ENCODE measurements at places on chromosomes 16 and 17. TPM values are rescaled to one million over a fixed set of nuclear protein-coding genes. Genes with fewer than 3 reads are reported as not detected.

DNA sequence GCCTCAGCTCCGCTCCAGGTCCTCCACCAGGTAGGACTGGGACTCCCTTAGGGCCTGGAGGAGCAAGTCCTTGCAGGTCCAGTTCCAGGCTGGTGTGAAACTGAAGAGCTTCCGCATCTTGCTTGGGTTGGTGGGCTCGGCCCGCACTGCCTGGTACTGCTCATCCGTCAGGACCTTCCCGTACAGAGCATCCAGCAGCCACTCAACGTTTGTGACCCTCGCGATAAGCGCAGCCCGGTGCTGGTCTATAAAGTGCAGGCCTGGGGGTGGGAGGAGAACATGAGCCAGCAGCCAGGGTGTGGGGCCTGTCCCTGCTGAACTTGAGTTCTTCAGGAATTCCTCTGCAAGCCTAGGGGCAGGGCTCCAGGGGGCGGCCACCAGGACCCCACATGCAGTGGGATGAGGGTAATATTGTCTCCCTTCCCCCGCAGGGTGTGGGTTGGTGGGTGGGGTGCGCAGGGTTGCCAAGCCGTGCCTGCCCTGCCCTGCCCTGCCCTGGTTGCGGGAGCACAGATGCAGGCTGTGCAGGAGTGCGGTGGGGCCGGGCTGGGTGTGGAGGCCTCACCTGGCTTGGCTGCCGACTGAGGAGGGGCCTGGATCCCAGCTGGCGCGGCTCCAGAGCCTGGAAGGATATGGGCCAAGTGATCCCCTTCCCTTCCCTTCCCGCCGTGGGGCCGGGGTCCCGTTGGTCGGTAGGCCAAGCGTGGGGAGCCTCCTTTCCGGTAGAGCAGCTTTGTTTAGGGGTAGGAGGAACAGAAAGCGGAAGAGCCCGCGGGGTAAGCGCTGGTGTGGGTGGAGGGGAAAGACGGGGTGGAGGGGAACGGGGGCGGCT, 762 bp downstream of the PYCARD start:
- no peak for DNase-seq

DNA sequence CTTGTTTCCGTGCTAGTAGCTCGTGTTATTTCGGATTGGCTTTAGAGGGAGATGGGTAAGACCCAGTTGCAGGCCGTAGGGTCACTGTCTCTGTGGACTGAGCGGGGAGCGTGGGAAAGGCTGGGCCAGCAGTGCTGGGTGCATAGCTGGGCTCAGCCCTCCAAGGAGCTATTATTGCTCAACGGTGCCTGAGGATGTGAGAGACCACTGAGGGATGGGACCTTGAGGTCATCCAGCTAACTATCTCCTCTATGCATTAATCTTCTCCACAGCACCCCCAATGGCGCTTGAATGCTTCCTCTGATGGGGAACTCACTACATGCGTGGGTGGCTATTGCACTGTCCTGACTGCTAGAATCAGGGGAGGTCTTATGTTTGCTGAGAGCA, 126.1 kb upstream of the FOXF1 start:
- DNase-seq: no peak

TMIGD1 gene
- not detected for total RNA-seq

GRCh38 chr17:1227365-1227764, 42.9 kb upstream of the BHLHA9 start:
- DNase-seq: no peak

SLC13A5 gene
- not detected for total RNA-seq

- DNase-seq: no peak
Measured at GRCh38 chr17:63481488-63481870, 4.6 kb downstream of the ACE start.

DNA sequence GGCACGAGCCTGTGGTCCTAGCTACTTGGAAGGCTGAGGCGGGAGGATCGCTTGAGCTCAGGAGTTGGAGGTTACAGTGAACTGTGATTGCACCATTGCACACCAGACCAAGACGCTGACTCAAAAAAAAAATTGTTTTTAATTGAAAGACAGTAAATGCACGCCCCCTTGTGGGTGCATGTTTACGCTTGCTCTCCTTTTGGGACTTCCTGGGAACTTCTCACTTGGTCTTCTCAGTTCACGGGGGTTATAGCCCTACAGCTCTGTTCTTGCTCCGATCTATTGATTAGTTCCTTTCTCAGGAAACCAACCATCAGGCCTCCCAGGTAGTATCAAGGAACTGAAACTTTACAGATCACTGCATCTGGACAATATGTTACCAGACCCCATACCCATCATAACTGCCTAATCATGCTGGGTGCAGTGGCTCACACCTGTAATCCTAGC, 14.2 kb upstream of the RIPOR1 start:
- DNase-seq: peak; percentile 61

GRCh38 chr16:77585379-77586251, 136.7 kb upstream of the NUDT7 start:
- no peak for DNase-seq

- DNase-seq: no peak
Measured at GRCh38 chr16:11358531-11358930, 13.3 kb downstream of the RMI2 start.

DNA sequence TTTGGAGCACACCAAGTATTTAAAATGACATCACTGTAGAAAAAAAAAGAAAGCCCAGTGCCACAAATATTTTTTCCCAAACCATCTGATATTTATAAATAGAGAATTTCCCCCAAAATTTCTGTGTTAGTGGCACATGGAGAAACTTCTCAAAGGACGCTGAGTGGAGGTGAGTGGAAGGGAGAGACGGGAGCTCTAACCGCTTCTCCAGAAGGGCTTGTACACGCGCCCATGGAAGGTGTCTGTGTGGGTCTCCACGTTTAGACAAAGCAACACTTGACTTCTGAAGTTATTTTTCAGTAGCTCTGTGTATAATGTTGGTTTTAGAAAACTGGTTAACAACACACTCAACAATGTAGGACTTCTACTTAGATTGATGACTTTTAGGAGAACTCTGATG, 1.0 kb downstream of the MYOCD start:
- DNase-seq: no peak

GRCh38 chr16:6247775-6248174, 1084.9 kb upstream of the RBFOX1 start:
- no peak for DNase-seq

Measured in T-helper 17 cell (primary cell).